GM18507 (cell line): ENCODE measurements at places on chromosomes 11 and 22.

- peak; percentile 75 for DNase-seq
Observed at GRCh38 chr11:75786101-75786736, 17.6 kb downstream of the DGAT2 start.

DNA sequence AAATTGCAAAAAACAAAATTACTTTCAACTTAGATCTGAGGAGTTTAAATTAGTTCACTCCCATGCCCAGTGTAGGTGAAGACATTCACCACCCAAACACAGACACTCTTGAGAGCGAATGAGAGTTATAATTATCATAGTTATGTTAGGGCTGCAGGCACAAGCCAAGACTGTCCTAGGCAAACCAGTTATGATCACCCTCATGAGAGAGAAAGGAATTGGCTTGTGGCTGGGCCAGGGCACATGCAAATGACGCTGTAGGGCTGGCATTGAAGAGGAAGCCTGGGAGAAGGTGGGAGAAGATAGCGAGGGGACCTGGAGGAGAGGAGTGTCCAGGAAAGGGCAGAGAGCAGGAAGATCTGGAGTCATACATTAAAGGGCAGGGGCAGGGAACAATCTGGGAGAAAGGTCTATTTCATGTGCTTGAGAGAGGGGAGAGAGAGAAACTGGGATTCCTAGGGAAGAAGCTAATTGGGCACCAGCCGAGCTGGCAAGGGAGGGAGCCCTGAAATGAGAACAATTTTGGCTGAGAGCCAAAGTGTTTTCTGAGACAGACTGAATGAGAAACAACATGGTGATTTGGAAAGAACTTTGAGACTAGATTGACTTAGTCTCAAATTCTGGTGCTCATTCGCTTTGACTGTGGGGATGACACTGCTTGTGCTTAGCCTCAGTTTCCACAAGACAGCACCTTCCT, 279.9 kb downstream of the KIRREL3 start:
- DNase-seq, result no peak

DNA sequence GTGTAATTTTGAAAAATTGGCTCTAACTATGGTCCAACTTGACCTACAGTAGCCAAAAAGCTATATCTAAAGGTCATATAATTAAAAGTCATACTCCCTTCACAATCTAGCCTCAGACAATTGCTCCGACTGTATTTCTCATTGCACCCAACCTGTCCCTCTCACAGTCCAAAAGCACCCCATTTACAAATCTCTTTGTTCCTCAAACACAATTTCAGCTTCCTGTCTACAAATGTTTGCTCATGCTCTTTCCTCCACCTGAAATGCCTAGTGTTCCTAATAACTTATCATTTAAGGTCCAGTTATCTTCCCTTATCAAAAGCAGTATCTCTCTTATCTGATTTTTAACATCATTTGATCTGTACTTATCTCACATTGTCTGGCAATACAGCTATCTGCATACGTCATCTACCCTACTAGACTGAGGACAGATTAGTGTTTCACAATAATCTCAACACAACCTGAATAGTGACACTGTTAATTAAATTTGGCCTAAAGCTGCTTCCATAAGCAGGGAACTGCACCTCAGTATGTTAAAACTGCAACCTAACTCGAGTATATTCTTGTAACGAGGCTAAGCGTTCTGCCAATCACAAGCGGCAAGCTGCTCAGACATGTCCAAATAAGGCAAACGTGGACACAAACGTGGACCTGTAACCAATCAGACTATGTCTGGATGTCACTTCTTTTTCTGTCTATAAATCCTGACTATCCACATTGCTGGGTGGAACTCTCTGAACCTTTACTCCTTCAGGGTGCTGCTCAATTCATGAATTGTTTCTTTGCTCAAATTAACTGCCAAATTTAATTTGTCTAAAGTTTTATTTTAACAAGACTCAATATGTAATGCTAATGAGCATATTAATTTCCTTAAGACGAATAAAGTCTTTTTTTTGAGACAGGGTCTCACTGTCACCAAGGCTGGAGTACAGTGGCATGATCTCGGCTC, 15.9 kb downstream of the PICALM start:
- no peak for DNase-seq

DNA sequence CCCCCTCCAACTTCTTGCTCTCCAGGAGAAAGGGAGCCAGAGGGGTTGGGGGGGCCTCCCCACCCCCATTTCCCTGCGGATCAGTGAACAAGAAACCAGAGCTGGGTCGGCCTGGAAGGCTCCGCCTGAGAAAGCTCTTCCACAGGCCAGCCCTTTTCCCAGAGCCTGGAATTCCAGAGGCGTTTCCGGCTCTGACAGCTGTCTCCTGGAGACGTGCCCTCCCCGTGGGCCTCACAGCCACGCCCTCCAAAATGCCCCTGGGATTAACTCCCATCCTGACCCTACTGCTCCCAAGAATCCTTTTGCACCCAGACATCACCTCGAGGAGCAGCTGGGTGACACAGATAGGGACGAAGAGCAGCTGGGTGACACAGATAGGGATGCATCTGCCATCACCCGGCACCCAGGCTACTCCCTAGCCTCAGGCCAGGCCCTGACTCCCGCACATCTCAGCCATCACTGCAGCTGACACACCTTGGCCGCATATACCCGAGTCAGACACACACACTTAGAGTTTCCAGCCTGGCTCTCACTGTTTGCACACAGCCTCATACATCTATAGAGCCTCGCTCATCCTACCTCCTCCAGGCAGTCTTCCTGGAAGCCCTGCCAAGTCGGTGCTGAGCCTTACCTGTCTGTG, 7.6 kb upstream of the CDC42EP1 start:
- DNase-seq, result no peak

GRCh38 chr22:38706101-38706900, 557 bp downstream of the GTPBP1 start:
- no peak for DNase-seq

DNA sequence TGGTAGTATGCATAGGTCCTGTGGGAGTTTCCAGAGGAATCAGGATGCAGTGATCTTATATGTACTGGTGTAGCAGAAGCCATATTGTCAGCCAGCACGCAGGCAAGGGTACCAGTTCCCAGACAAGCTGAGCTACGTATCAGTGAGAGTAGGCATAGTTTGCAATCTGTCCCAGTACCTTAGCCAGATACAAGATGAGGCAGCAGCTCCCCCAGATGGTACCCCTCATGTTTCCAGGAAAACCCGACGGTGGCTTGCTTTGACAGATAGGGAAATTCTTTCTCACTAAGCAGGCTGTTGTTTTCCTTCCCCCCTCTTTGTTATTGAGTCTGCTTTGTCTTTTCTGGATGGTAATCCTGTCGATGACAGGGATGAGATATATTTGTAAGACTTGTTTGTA, 109.7 kb upstream of the RRM1 start:
- DNase-seq, result no peak
